ENCODE measurements at places on chromosomes 1 and 21.

- peak; percentile 20 for DNase-seq
These were observed 68.9 kb downstream of the LRIG2 start for GRCh38 chr1:113141650-113142473.

GRCh38 chr1:154764181-154764580 is 105.9 kb downstream of the KCNN3 start:
- DNase-seq = no peak

DNA sequence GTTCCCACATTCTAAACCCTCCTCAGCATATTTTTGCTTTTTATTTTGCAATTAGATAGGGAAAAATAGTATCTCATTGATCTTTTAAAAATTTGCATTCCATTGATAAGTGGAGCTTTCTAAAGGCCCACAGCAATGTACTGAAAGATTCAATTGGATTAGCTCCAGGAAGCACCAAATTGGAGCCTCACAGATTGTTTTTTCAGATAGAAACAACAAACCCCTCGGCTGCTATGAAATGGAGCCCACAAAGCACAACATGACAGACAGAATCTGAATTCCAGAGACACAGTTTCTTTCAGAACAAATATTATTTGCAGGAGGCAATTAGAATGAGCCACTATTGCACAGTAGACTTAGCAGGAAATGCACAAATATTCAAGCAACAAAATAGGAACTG is 58.9 kb upstream of the KIF26B start:
- no peak for DNase-seq

DNA sequence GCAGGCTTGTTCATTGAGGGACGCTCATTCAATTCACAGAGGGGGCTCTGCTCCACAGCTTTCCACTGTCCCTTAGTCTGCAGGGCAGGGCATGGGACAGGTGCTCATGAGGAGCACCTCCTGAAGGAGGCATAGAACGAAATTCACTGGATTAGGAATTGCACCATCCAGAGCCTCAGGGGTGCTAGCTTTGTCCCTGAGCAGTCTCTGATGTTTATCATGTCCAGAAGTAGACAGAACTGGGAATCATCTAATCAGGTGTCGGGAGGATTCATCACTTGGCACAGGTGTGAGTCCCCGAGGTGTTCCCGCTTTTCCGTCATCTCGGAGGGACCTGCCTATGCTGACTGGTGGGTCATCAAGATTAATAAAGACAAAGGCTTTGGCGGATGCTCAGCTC is 321.4 kb downstream of the AJAP1 start:
- no peak for DNase-seq

DNA sequence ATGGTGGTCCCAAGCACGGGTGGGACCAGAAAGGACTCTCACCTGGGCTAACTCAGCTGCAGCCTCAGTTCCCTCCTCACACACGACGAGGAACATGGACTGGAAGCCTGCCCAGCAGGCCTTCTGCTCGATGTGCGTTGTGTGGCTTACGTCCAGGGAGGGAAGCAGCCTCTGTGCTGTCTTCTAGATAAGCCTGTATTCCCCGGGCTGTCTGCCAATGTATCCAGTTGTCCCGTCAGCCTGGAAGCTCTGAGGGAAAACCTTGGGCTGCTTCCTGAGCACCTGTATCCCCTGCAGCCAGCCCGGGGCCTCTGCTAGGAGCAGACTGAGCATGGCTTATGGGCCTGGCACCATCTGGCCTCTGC is 10.5 kb downstream of the PCSK9 start:
- no peak for DNase-seq

- DNase-seq = no peak
These were observed 10.1 kb downstream of the CHD1L start for GRCh38 chr1:147252540-147252939.

GRCh38 chr1:23452011-23452411 is 27.5 kb upstream of the TCEA3 start:
- no peak for DNase-seq

- no peak for DNase-seq
These were observed at the start of the genes PLA2G2C and UBXN10 for GRCh38 chr1:20185834-20186782. Gene PLA2G2C, minus strand, starts transcription at chr1:20186518. Its CDS starts 9,155 bp downstream, at chr1:20177363. Gene UBXN10, plus strand, starts transcription at chr1:20186096. Its CDS starts 4,466 bp downstream, at chr1:20190562.

DNA sequence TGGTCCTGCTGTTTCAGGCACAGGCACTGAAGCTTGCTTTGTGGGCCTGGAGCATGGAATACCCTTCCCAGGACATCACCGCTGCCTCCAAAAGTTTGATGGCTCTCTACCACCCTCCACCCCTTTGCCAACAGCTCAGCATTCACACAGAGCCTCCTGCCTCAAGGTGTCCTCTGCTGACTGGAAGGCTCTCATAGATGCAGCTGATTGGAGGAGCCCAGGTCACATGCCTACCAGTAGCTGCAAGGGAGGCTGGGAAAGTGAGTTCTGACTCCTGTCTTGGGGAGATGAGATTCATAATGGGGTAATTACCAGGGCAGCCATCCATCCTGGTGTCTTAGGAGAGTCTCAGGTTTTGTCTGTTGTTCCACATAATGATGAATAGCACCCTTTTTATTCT is 124.8 kb upstream of the GRIK3 start:
- DNase-seq = no peak

- no peak for DNase-seq
These were observed 104.4 kb downstream of the PTPN14 start for GRCh38 chr1:214446772-214447556.

GRCh38 chr1:156400191-156400935 is 31.4 kb downstream of the RHBG start:
- no peak for DNase-seq

DNA sequence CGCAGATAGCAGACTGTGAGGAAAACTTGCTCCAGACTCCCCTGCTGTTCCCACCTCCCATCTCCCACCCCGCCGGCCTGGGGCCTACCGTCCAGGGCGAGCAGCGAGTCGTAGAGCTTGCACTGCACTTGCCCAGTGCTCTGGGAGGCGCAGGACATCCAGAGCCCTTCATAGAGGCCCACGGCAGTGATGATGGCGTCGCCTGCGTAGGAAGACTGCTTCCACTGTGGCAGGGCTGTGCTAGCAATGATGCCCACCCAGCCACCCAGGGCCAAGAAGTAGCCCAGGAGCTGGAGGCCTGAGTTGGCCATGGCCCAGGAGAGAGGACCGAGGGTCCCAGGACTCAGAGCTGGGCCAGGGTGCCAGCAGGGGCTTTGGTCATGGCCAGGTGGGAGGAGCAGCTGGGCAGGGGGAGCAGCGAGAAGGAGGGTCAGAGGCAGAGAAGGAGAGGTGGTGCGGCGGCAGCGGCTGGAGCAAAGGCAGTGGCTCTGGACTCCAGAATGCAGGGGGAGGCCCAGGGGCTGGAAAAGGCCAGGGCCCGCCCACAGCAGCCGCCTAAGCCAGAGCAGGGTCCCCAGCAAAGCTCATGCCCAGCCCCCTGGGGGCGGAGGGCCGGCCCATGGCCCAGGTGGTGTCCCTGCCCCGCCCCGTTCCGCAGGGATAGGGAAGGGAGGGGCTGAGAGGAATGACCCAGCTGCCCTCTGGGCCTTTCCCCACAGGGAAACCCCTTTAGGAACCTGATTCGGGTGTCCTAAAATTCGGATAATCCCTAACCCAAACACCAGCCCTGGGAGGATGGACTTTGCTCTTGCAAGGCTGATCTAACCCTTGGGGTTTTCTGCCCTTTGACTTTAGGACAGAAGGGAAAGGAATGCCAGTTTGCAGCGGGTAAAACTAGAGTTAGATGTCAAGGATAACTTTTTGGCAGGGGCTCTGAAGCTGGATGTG is at the start of gene CLDN19:
Gene CLDN19, minus strand, starts transcription at position 484 of the 948 bp plus-strand sequence. Its CDS starts 173 bp downstream, at position 311.
- DNase-seq = no peak

- DNase-seq = no peak
These were observed 7.3 kb upstream of the AHCYL1 start for GRCh38 chr1:109977225-109977624.

- no peak for DNase-seq
These were observed 63.1 kb downstream of the ELK4 start for GRCh38 chr1:205568469-205569361.

DNA sequence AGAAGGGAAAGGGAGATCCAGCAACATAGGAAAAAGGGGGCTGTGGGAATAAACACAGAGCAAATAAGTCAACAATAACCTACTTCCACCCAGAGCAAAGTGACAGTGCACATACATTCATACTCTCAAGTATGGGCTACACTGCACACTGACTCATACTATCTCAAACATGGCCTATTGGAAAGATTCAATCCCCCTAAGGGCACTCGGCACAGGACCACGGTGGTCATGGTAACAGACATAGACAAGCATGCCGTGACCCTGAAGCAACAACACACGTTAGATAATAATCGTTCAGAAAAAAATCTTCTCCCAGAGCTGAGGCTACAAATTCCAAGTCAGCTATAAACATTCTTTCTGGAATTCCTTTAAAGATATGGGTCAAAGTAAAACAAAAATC is 16.8 kb upstream of the JAK1 start:
- no peak for DNase-seq

- no peak for DNase-seq
These were observed 3.7 kb upstream of the REN start for GRCh38 chr1:204169858-204170257.

GRCh38 chr1:153606194-153606593 is 6.7 kb downstream of the S100A16 start:
- DNase-seq = no peak

- DNase-seq = no peak
These were observed 8.7 kb upstream of the GADD45A start for GRCh38 chr1:67676287-67676686.

DNA sequence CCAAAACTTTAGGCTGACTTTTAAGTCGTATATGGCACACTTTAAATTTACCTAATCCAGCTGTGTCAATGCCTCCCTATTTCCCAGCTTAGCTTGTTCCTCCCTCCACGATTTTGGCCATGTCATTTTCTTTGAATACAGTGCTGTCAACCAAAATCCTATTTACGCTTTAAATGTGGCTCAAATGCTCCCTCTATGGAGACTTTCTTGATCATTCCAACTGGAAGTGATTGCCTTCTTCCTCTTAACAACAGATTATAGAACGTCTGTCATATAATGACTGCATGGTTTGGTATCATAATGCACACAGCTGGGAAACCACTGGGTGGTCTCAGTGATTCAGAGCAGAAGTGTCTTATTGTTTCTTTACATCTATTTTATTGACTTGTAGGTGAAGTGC is 18.9 kb upstream of the BATF3 start:
- peak; percentile 50 for DNase-seq

DNA sequence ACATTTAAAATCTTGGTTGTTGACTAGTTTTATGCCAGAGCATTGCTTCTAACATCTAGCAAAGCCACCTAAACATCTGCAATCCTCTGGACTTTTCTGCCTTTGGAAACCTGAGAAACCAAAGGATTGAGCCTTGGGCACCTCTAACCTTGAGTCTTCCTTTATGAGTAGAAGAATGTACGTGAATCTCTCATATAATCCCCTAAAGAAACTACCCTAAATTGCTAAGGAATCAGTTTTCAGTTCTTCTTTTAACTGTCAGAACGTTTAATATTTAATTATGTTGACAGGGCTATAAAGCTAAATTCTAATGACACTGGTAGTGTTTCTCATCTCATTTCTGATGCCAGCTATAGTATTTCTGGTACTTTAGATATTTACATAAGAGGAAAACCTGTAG is 997.3 kb downstream of the AMY1C start:
- no peak for DNase-seq

GRCh38 chr1:153795330-153795837 is 20.2 kb downstream of the SLC27A3 start:
- no peak for DNase-seq

DNA sequence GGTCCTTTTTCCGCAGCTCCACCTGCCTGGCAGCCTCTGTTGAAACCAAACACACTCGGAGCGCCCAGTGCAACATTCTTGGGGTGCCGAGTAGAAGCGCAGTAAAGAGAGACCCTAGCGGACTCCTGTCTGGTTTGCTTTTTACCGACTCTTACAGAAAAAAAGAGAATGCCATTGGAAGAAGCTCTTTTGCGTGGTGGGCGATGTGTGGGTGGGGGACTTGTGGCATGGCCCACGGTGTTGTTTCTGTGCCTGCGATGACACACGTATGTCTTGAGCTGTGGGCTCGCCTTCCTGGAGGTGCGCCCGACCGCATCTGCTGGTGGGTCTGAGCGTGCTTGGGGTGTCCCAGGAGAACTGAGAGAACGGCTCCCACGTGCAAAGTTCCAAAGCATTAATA is 7.3 kb upstream of the BARHL2 start:
- DNase-seq = no peak

DNA sequence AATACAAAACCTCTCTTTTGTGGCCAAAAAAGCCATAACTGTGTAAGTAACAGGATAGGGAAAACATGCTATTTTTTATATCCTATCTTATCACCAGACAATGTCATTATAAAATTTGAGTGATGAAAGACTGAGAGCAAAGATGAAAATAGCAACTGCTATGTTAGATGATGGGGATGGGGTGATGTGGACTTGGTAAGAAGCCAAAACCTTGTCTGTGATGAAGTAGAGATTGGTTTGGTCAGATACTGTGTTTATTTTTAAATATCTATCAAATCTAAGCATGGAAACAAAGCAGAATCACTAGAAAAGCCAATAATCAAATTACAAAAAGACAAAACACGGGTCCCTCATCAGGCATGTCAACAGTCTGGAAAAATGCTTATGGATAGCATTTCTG is 631.1 kb upstream of the NR5A2 start:
- no peak for DNase-seq

DNA sequence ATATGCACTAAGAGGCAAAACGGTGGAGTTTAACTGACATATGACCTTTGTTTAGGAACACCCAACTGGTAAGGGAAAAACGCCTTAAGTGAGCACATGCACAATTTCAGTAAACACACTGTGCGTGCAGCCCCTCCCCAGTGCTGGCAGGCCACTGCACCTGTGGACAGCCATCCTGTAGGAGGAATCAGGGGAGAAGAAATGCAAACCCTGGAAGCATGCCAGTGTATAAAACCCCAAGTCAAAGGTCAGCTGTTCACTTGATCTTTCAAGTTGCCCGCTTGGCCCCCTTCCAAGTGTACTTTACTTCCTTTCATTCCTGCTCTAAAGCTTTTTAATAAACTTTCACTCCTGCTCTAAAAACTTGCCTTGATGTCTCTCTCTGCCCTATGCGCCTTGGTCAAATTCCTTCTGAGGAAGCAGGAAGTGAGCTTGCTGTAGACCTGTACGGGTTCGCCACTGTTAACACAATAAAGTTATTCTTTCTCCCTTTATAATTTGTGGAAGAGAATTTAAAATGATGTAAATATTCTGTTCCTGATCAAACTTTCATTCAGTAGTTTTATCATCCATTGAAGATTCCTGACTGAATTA is 31.8 kb downstream of the USP25 start:
- no peak for DNase-seq

DNA sequence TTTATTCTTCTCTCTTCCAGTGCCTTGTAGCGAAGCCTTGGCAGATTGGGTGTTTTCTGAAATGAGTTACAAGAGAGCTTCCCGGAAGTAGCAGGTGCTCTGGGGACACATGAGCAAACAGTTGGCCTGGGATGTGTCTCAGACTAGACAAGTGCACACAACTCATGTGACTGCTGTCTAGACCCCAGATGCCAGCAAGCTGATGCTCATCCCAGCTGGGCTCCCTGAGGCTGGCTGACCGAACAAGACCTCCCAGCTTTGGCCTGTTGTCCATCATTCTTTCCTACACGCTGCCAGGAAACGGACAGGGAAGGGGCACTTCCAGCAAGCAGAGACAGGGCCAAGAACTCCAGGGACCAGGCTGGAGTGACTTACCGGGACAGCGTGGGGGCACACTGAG is 18.7 kb upstream of the CSF1 start:
- no peak for DNase-seq

GRCh38 chr1:16266411-16267118 is 29.6 kb upstream of the CPLANE2 start:
- no peak for DNase-seq

GRCh38 chr1:115373305-115373704 is 35.3 kb upstream of the NGF start:
- peak; percentile 94 for DNase-seq

- DNase-seq = no peak
These were observed 2.7 kb downstream of the FOXE3 start for GRCh38 chr1:47418681-47419325.

Data from inflammatory macrophage (primary cell).